Stimulated activated CD4-positive, alpha-beta T cell treated with anti-CD3 and anti-CD28 coated beads, Interleukin-2, amount 100 ng/mL, for 24 hours (primary cell): ENCODE measurements at places on chromosomes 1 and 21.

GRCh38 chr1:216238844-216239243, 184.4 kb downstream of the USH2A start:
- DNase-seq, result no peak

GRCh38 chr1:71737768-71738167, 544.6 kb downstream of the NEGR1 start:
- no peak for DNase-seq

DNA sequence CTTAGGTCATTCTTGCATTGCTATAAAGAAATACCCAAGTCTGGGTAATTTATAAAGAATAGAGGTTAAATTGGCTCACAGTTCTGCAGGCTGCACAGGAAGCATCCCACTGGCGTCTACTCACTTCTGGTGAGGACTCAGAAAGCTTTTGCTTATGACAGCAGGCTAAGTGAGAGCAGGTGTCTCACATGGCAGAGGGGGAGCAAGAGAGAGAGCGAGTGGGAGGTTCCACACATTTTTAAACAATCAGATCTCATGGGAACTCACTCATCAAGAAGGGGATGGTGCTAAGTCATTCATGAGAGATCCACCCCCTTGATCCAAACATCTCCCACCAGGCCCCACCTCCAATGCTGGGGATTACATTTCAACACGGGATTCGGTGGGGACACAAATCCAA, 13.6 kb upstream of the RGS4 start:
- no peak for DNase-seq

GRCh38 chr1:167528057-167528728, 9.9 kb upstream of the CD247 start:
- DNase-seq, result no peak

DNA sequence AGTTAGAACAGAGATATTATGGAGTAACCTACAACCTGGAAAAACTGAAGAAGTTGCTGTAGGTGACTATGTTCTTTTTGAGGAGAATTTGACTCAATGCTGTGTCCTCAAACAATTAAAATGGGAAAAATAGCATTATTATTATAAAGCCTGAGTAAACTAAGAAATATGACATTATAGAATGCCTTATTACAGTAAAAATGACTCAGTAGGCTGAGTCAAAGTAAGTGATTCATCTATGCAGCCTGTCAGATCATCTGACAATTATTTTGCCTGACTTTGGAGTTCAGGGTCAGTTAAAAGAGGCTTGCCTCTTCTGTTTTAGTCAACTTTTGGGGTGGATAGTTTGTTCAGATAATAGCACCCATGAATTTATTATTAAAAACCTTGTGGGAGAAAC, 150.8 kb upstream of the PTGFR start:
- DNase-seq, result no peak

GRCh38 chr1:24923485-24924113, 6.5 kb downstream of the RUNX3 start:
- DNase-seq, result no peak

GRCh38 chr1:162993846-162994245, 75.3 kb upstream of the RGS4 start:
- DNase-seq, result no peak

GRCh38 chr1:51867479-51868232, 10.9 kb downstream of the NRDC start:
- DNase-seq, result no peak

DNA sequence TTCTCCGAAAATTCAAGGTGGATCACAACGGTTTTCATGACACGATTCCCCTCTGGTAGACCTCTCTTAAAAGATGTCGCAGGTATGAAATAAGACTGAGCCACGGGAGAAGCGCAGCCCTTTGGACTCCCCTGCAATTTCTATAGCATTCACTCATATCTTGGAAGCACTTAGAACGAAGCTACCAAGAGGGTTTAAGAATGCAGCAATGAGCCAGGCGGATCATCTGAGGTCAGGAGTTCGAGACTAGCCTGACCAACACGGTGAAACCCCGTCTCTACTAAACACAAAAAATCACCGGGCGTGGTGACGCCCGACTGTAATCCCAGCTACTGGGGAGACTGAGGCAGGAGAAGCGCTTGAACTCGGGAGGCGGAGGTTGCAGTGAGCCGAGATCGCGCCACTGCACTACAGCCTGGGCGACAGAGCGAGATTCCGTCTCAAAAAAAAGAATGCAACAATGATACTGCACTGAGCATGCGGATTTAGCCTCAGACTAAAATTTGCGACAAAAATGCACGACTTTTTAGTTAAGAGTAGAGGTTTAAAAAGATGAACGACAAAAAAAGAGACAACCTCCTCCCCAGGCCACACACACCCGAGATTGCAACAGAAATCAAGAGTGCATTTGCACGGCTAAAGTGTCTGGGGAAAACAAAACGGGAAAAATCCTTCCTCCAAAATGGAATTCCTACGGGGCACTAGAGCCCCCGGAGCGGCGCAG, 743 bp downstream of the TOMM20 start:
- DNase-seq, result peak; percentile 28

GRCh38 chr1:168053681-168054080, 83.0 kb downstream of the GPR161 start:
- DNase-seq, result no peak

- DNase-seq, result peak; percentile 37
Observed at GRCh38 chr1:176949033-176949662, 215.4 kb downstream of the ASTN1 start.

GRCh38 chr1:240999826-241000225, 357.2 kb downstream of the RGS7 start:
- no peak for DNase-seq

DNA sequence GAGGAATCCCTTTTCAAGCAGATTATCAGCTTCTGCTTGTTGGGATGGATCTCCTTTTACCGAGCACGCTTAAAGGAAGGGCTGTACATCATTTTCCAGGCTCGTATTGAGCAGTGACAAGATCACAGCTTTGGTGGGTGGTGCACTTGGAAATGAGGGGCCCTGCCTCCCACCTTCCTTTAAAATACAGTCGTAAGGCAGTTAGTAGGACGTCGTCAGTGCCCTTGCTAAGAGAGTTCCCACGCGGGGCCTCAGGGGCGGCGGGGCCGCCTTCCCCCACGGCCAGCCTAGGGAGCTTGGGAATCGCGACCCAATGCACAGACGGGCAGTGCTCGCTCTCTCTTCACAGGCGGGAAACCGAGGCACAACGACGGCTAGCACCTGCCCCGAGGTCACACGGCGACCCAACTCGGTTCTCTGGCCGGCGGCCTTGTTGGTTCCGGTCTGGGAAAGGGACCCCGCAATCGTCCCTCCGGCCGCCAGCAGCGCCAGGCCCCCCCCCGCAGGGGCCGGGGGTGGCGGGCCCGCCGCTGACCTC, 58.6 kb downstream of the H3-3A start:
- no peak for DNase-seq

DNA sequence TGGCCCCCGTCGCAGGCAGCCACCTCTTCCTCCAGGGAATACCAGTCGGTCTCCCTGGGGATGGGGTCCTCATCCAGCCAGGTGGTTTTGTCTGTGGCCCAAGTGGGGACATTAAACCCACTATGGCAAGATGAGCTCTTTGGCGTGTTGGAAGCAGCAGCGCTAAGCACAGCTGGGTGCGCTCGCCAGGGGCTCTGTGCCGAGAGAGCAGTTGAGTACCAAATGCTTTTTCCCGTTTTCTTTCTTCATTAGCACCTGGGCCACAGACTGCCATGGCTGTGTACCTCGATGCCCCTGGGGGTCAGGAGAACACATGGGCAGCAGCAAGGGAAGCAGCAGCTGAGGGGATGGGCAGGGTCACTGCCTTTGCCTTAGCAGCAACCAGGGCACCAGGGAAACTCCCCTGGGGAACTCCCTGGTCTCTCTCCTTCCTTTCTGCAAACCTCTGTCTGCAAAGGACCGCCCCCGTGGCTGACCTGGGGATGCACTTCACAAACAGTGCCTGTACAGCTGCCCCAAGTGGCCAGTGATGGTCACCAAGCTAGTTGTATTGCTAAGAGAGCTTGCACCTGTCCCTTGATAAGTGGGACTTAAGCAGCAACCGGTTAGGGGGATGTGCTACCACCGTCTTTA, 31.1 kb downstream of the EDARADD start:
- DNase-seq, result no peak

- DNase-seq, result no peak
Observed at GRCh38 chr1:169395955-169396354, 28.0 kb downstream of the BLZF1 start.

DNA sequence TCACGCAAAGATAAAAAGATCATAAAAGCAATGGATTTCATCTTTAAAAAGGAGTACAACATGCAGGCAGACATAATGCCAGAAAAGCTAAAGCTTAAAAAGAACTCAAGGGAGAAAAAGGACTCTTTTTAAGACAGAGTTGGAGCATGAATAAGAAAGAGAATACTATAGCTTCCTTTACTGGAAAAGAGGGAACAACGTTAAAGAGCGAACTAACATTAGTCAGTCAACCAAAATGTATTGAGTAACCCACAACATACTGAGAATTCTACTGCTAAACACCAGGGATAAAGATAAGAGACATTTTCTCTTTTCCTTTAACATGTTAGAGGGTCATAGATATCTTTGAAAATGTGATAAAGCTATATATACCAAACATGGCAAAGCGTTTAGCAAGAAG, 182.0 kb downstream of the DUSP10 start:
- no peak for DNase-seq

DNA sequence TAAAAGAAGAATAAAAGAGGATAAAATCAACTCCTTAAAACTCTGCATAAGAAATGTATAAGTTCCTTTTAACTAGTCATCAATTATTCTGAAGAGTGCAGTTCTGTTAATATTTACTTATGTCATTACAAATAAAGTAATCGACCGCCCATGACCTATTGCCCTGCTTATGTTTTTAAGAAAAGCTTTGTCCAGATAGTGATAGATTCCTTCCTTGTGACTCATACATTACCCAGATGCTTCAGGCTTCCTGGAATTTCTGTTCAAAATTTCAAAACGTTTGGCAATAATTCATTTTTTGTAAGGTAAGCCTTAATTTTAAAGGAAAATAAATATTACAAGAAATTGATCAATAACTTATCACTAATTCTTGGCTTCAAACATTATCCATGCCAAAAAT, 918.2 kb upstream of the ADGRL2 start:
- no peak for DNase-seq

GRCh38 chr1:154222918-154223317, 2.2 kb downstream of the UBAP2L start:
- no peak for DNase-seq

DNA sequence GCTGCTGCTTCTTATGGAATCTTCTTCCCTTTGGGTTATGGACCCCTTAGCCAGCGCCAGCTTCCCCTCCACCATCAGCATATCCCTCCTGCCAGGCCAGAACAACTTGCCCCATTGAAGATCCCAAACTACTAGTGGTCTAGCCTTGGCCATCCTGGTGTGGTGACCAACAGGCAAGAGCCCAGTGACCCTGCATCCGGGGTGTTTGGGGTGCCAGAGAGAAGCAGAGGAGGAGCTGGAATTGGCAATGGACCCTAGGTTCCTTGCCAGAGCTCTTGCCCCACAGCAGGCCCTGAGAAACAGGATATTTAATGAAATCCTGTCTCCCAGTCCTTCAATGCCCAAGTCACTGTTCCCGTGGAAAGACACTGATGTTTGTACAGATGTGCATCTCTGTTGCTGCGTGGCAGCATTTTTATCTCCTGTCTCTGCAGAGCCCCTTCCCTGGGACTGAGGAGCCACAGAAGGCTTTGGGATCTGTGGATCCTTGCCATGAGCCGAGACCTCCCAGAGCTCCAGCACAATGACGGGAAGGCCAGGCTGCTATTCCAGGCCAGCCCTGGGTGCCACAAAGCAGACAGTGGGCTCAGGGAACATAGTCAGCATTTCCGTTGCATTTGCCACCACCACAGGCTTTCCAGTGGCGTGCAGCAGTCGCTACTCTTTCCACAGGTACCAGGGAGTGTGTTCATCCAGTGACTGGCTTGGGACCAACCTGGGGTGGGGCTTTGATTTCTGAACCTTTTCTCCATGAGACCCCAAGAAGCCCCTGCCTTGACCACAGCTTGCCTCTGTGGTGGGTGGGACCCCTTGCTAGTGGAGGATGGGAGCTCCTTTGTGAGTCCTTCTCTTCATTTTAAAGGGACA, 21.6 kb downstream of the NAV1 start:
- no peak for DNase-seq
